ENCODE measurements at places on chromosomes 1 and 21.

DNA sequence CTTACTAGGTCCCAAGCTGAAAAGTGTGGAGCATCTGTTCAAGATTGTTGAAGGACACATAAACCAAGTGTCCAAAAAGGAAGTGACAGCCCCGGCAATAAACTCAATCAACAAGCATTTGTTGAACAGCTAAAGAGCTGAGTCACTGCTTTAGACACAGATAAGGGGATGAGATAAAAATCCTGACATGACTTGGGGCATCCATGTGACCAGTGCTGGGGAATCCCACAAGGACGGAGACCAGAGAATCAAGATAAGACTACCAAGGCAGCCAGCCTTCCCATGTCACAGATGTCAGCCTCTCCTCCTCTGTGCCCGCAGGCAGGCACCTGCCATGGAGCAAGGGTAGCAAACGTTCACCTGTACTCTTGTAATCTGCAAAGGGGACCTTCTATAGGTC lies 118.6 kb upstream of the KAZN start:
- DNase-seq: no peak

- DNase-seq: no peak
Measured at GRCh38 chr1:202201266-202201665, 7.7 kb downstream of the LGR6 start.

- no peak for DNase-seq
Measured at GRCh38 chr1:55512466-55512865, 297.3 kb upstream of the USP24 start.

DNA sequence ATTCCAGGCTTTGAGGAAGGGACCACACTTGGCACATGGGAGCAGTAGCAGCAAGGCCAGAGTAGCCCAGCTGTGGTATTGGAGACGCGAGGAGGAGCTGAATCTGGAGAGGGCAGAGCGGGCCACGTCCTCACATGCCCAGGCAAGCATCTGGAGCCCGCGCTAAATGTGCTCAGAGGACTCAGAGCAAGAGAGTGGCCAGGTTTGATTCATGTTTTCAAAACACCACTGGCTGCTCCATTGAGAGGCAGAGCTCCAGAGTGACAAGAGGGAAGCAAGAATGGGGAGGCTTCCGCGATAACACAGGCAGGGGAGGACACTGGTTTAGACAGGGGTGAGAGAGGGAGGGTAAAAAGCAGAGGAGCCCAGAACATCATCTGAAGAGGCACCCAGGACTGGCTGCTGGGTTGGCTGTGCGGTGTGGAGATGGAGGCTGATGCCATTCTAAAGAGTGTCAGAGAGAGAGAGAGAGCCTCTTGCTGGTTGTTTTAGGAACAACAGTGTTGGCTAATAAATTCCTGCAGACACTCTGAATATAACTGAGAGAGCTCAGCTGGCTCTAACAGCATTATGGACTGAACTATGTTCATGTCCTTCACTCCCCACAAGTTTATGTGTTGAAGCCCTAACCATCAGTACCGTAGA lies 32.3 kb downstream of the RCAN1 start:
- peak; percentile 56 for DNase-seq

GRCh38 chr1:163544441-163544840 lies 222.7 kb downstream of the NUF2 start:
- no peak for DNase-seq

DNA sequence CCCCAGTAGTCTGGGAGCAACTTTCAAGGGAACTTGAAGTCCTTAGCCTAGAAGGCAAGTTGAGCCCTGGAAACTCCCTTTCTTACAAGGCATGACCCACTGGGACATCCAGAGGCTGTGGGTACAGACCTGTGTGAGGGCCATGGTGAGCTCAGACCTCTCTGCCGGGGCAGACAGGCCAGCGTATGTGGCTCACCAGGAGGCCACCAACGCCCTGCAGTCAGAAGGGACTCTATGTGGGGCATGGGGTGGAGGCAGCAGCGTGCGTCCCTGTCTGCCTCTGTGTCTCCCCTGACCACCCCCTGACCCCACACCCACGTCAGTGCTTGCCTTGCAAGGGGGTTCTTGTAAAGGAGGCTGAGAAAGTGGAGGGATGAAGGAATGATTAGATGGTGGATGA lies 10.8 kb downstream of the COQ8A start:
- DNase-seq: peak; percentile 29

DNA sequence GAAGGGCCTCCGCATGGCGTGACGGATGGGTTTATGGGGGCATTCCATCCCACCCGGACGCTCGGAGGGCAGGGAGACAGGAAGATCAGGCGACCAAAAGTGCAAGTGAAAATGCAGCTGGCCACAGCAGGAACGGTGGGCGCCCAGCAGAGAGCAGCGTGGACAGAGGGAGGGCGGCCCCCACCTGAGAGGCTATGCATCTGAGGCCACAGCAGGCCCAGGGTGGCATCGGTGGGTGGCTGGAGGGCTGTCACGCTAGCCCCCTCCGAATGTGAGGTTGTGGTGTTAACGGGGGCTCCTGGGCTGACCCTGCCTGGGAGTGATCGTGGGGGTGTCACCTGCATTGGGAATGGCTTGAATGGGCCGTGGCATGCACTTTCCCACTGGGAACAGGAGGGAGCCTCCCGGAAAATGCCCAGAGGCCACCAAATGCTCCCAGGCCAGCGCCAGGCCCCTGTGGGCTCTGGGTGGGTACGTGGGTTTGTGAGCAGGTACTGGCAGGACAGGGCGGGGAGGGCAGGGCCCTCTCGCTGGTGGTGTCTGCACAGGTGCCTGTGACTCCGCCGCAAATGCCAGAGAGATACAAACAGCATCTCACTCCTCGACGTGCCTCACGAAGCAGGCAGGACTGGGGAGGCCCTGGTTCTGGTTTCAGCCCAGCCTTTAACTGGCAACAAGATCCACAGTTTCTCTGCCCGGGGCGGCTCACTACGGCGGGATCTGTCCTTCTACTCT lies 172.8 kb downstream of the PRDM16 start:
- no peak for DNase-seq

GRCh38 chr1:22327411-22327810 lies 124.2 kb upstream of the ZBTB40 start:
- no peak for DNase-seq

DNA sequence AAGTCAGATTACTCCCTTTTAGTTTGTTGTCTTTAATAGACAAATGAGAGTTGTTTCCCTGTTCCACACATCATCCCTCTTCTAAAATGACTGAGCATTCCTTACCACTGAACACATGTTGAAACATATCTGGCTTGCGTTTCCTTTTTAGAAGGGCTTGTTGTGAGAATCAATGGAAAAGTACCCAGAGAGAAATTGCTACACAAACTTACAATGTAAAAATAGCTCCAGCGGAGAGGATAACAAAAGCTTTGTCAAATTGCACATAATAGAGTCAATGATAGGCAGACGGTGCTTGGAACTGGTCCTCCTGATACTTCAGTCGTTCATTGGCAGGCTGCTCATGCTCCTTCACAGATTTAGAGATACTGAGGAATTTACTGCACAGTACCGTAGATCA lies 123.9 kb downstream of the CYYR1 start:
- DNase-seq: no peak

GRCh38 chr1:244207042-244207934 lies 156.2 kb downstream of the ZBTB18 start:
- DNase-seq: no peak

- DNase-seq: no peak
Measured at GRCh38 chr1:18145851-18146618, 38.4 kb downstream of the IGSF21 start.

- DNase-seq: no peak
Measured at GRCh38 chr1:21721295-21721985, 52.3 kb upstream of the RAP1GAP start.

DNA sequence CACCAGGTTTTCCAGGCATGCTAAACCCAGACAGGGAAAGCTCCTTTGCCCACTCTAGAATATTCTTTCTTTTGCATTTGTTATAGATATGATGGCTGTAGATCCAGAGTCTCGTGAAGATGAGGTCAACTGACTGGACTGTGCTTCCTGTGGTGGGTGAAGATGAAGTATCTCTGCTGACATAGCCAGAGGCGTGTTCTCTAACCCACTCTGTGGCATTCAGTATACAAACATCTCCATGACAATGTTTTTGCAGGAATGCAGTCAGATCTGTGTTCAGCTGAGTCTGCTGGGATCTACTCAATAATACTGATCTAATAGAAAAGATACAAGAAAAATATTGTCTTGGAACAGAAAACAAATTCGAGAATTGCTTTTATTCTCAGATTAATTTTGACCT lies 11.3 kb downstream of the RWDD2B start:
- DNase-seq: no peak

GRCh38 chr1:244011786-244012185 lies 39.3 kb upstream of the ZBTB18 start:
- no peak for DNase-seq

DNA sequence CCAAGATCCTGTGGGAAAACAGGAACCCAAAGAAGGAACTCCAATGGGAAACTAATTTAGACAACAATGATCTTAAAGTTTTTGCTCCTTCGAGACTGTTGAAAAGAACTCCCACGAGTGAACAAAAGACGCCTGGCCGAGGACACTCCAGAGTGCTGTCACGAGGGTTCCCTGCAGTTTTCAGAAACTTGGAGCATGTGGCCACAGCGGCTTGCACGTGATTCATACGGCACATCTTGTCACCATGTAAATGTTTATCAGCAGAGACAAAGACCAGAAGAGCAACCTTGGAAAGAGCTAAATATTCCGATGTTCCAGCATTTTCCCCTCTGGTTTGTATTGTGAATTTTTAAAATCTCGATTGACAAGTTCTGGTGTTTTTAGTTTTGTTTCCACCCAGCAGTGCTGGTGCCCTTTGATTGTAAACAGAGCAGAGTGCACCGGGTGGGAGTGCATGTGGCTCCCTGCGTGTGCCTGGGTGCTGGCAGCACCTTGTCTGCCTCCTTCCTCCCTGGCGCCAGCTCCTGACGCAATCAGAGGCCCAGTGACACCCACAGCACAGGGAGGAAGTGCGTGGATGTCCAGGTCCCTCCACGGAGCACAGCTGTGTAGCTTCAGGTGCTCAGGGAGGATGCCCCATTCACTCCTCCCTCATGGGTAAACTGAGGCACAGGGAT lies 23.0 kb downstream of the LRRC3 start:
- DNase-seq: no peak

DNA sequence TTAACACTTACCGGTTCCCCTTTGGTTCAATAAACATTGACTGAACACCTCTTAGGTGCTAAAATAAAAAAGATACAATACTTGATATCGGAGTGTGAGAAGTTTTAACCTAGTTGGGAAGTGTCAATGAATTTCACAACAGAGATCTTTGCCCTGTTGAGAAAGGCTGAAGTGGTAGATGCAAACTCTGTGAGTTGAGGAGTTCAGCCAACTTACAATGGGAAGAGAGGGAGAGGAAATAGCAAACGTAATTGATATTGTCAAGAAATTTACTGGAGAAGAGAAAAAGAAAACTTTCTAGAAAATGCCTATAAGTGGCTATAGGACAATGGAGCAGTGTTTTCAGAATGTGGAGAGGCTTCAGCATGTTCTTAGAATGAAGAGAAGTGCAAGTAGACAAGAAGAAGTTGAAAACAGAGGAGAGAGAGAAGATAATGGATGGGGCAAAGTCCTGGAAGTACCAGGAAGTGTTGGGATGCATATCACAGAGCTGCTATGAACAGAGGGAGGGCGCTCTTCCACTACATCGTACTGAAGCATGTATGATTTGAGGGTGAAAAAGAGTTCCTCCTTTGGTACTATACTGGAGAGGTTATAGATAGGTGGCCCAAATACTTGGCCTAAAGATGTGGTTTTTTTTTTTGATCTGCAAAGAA lies 48.9 kb downstream of the MEF2D start:
- DNase-seq: no peak

- no peak for DNase-seq
Measured at GRCh38 chr21:46196733-46197132, 12.5 kb upstream of the SPATC1L start.

GRCh38 chr1:199098468-199098867 lies 459.6 kb downstream of the PTPRC start:
- no peak for DNase-seq

GRCh38 chr1:98706173-98706843 lies 44.8 kb downstream of the SNX7 start:
- no peak for DNase-seq

DNA sequence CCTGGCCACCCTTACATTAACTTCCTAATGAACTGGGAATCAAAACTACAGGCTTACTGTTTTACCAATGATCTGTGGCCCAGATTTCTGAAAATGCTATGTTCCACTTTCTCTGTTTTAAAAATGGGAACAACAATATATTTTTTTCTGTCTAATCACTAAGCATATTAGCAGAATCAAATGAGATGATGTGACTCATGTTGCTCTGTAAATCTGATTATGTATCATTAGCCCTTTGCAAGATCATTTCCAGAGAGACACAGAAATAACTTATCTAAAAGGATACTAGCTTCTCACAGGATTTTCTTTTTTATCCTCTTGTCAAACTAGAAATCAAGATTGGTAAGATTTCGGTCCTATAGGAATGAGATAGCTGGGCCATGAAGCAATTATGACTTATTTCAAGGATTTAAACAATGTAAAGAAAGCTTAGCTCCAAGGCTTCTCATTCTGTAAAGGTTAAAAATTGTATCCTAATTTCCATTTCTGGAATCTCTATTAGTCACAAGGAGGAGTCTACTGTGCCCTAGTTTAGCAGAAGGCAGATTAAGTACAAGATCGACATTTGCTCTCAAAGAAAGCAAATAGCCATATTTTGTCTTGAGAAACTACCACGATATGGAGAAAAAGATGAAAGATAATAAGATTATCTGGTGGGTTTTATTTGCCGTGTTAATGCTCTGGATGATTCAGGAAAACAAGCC lies 32.4 kb upstream of the CAMSAP2 start:
- no peak for DNase-seq

DNA sequence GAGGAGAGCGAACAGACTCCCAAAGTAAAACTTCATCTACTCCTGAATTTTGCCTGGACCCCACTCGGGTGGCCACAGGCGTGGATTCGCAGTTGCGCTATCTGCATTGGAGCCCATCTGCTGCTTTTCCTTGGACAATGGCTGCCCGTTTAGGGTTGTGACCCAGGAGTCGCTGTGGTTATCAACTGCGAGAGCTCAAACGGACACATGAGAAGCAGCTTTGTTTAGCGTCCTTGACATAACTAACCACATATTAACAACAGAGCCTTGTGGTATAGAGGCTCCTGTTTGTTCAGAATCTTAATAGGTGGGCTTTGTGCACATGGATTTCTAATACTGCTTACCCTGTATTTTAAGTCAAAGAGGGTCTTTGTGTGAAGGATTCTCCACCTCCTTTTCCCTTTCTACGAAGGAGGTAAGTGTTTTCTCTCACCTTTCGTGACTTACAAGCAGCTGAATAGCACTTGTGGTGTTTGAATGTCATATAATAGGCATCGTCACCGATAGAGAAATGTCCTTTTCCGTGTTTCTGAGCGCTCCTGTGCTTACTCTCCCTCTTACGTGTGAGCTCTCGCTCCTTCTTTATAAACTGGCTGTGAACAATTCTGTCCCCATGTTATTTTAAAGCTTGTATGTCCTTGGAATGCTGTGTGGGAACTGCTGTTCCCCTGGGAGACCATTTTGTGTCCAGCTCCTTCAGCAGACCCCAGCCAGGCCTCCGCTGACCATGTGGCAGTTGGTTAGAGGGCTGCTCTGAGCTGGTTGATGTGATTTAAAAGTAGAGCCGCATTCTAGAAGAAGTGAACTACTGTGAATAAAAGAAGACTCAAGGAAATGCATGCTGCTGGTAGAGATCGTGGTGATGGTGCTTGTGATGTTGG lies 441.4 kb downstream of the RPS6KC1 start:
- no peak for DNase-seq

GRCh38 chr1:156931974-156932710 lies 11.7 kb downstream of the LRRC71 start:
- DNase-seq: no peak

GRCh38 chr1:177741476-177741875 lies 228.4 kb downstream of the SEC16B start:
- no peak for DNase-seq
